HAP-1 (cell line): ENCODE measurements at places on chromosomes 4 and X.

- no peak for DNase-seq
These were observed at the start of gene FAM184B for GRCh38 chr4:17781300-17782287. FAM184B (minus strand) TSS chr4:17781621; CDS start chr4:17781299, 322 bp downstream.

GRCh38 chrX:68941385-68941952, 112.6 kb downstream of the EFNB1 start:
- no peak for DNase-seq

DNA sequence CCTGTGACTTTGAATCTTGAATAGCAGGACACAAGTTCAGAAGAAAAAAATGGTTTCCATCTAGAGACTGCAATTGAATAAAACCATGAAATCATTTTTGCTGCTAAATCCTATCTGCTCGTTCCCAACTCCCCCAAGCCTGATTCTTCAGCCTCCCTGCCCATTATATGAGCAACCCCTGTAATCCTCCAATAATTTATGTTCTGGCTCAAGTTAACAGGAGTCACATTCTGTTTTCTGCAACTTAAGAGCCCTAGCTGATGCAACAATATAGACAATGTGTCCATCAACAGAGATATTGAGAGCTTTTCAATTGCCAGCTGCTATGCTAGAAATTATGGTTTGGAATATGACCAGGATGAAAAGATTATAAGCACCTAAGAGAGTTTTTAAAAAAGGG, 84.1 kb downstream of the LDB2 start:
- no peak for DNase-seq

GRCh38 chrX:150456941-150457340, 93.8 kb downstream of the MAMLD1 start:
- no peak for DNase-seq

GRCh38 chrX:130097507-130098209, 12.6 kb downstream of the ELF4 start:
- no peak for DNase-seq

DNA sequence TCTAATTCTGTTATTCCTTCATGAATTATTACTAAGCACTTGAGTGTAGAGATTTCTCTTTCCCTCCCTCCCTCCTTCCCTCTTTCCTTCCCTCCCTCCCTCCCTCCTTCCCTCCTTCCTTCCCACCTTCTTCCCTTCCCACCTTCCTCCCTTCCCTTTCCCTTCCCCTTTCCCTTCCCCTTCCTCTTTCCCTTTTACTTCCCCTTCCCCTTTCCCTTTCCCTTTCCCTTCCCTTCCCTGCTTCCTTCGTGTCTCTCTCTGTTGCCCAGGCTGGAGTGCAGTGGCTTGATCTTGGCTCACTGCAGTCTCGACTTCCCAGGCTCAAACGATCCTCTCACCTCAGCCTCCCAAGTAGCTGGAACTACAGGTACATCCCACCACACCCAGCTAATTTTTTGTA, 49.4 kb upstream of the RAB40AL start:
- no peak for DNase-seq

DNA sequence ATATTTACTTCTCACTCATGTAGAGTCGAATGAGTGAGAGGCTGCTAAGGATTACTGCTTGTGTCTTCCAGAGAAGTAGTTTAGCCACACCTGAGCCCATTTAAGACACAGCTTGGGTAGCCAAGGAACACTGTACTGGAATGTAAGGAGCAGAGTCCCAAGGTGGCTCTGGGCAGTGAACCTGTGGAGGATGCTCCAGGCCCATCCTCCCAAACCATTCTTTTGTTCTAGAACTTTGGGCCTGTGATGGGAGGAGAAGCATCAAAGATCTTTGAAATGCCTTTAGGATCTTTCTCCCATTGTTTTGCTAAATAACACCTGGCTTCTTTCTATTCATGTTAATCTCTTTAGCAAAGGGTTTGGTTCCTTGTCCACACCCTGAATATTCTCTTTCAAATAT, 162.2 kb downstream of the KLHL4 start:
- no peak for DNase-seq
